ENCODE measurements at places on chromosomes 16 and 17.
A peak's percentile ranks its signal among the peaks of the same experiment; 100 is the strongest.

DNA sequence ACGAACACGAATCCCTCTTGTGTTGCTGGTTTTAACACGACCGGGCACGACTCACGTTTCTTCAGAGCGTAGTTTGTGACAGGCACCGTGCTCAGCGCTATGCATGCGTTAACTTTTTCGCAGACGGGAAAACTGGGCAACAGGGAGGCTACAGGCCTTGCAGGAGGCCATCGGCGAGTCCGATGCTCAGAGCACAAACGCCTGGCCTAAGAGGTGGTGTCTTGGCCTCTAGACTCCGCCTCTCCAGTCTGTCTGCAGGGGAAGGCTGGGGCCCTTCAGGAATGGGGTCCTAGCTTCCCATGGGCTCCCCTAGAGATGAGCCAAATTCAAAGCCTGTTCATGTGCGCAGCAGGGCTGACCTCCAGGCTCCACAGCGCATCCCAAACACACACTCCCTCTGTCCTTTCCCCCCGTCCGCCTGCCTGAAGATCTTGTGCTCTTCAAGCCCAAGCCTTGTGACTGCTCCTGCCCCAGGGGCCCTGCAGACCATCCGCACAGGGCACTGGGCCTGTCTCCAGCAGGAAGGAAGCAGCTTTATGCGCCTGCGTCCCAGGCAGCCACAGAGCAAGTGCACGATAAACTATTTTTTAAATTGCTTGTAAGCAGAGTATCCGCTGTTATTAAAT lies 3.1 kb downstream of the CLCN7 start:
- no peak for DNase-seq

DNA sequence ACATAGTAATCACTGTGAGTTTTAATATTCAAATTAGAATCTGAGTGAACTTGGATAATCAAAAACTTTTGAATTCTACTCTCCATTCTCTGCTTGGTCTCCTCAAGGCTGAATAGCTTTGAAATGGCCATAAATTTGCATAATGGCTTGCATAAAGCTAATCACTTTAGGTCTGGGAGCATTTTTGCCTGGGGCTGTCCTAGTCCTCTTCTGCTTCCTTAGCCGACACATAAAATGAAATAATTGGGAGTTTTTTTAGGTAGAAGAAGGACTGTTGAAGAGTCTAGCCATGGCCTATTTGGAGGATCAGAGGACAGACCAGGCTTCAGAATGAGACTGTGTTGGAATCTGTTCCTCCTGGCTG lies 91.4 kb upstream of the EEF2KMT start:
- DNase-seq, result no peak

GRCh38 chr16:77212741-77213541 lies 13.7 kb downstream of the SYCE1L start:
- DNase-seq, result no peak

- DNase-seq, result no peak
These were observed 66.6 kb upstream of the RPH3AL start for GRCh38 chr17:419073-419735.

DNA sequence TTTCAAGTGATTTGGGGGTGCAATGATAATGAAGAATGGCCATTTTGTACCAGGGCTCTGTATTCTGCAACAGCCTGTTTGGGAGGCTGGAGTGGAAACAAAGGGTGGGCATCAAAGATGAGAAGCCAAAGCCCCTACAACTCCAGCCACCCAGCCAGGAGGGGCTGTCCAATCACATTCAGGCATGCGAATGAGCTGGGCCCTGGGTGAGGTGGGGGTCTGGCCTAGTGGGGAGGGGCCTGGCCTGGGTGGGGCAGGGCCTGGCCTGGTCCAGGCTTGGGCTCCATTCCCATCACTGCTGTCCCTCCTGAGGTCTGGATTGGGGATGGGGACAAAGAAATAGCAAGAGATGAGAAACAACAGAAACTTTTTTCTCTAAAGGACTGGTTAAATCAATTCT lies 6.4 kb downstream of the AOC3 start:
- no peak for DNase-seq

DNA sequence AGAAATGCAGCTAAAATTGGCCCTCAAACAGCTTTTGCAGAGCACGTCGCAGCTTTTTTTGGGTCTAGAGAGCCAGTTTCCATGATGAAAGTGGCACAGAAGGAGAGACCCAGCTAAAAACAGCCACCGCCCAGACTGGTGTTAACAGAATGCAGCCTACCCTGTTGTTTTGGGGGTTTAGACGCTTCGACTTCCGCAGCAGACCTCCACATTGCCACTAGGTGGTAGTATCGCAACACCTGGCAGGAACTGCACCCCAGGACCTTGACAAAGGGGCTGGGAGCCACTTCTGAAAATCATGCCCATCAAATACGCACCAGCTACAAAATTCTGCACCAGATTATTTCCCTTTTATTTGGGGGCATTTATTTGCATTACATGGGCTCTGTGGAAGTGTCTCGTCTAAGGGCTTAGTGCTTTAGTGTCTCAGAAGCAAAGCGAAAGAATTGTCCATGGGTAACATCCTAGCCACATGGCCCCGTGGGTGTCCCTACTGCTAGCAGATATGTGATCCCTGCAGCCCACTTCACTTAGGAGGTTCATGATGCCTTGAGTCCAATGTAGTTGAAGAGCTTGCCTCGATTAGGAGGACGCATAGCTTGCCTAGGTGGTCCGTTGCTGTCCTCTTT lies 167.1 kb downstream of the HAPSTR1 start:
- peak; percentile 25 for DNase-seq

DNA sequence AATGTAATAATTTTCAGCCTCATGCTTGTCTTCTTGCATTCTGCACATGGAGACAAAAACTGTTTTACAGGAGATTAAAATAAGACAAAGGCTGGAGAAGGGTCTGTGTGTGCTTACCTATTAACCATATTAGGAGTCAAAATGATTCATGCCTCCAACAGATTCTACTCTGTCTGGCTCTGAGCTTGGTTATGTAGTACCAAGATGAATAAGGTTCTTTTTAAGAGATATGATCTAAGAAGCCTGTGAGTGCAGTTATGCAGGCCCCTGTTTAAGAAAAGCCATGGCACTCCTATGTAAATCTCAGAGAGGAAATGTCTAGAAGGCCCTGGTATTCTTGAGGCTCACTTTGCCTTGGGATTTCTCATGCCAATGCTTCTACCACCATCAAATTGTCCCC lies 486.6 kb upstream of the CDH11 start:
- DNase-seq, result no peak

GRCh38 chr16:67248073-67248400 lies 742 bp upstream of the SLC9A5 start:
- no peak for DNase-seq

DNA sequence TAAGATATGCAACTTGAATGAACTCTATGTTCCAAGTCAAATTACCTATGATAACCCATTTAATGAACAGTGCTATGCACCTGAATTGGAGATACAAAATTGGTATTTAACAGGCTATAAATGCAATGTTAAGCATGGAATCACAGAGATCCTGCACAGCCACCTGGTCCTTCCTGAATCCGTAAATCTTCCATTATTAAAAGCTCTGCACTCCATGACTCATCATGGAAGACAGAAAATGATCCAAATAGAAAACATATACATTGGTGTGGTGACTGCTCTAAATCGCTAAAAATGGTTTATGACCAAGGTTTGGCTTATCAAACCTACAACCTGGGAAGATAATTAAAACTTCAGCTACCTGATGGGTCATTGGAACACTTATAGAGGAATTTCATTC lies 45.3 kb downstream of the GLG1 start:
- no peak for DNase-seq

DNA sequence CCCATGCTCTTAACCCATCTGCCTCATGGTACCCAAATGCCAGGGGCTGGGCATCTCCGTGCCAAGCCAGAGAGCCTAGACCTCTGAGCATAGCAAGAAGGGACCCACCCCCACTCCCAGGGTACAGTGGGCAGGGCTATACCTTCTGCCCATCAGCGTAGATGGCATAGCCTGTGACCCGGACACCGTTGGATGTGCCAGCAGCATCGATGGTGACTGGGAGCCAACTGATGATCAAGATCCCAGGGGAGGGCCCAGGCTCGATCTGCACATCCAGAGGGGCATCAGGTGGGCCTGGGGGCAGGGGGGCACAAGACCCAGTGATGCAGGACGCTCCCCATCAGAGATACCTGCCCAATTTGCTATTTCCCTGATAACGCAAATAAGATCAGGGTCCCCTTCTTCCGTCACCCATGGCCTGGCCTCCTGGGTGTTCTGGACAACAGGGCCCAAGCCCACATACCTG lies 17.1 kb downstream of the TSPOAP1 start:
- DNase-seq, result no peak

DNA sequence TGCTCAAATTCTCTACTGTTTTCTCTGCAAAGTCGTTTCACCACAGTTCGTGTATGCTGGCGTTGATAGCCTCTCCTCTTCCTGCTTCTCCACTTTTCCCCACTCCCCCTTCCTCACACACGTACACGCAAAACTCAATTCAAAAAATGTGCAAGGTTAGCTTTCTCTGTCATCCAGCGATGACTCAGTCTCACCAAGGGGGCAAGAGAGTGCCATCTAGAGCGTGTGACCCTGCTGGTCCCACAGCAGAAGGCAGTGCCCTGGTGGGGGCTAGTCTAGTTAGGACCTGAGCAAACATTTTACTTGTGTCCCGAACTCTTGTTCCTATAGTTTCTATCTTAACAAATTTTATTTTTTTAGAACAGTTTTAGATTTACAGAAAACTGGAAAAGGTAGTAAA lies 121.2 kb upstream of the CHMP6 start:
- no peak for DNase-seq

- no peak for DNase-seq
These were observed 19.8 kb upstream of the ZFP90 start for GRCh38 chr16:68519225-68519745.

GRCh38 chr16:87541872-87542234 lies 49.0 kb upstream of the ZCCHC14 start:
- no peak for DNase-seq

- DNase-seq, result peak; percentile 58
These were observed 8.6 kb downstream of the XYLT1 start for GRCh38 chr16:17461951-17462729.

DNA sequence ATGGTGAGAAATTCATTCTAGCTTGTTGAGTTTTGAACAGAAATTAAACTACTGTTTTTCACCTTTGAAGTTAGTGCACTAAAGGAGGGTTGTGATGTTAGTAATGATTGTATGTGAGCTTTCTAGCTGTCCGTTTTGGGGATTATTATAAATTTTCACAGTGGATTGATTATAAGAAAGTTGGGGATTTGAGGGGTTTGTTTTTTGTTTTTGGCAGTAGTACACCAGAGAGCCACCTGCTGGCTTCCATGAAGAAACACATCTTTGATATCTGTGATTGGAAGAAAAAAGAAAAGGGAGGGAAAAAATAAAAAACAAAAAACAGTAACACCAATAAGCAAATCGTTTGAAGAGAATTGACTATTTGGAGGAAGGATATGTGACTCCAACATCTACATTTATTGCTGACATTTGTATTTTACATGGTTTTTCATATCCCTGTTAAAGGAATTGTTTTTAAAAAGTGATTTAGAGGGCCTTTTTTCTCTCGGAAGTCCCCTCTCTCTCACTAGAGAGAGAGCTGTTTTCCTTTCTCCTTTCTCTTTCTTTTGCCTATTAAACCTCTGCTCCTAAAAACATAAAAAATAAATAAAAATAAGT lies 1469.5 kb upstream of the GOT2 start:
- DNase-seq, result no peak

DNA sequence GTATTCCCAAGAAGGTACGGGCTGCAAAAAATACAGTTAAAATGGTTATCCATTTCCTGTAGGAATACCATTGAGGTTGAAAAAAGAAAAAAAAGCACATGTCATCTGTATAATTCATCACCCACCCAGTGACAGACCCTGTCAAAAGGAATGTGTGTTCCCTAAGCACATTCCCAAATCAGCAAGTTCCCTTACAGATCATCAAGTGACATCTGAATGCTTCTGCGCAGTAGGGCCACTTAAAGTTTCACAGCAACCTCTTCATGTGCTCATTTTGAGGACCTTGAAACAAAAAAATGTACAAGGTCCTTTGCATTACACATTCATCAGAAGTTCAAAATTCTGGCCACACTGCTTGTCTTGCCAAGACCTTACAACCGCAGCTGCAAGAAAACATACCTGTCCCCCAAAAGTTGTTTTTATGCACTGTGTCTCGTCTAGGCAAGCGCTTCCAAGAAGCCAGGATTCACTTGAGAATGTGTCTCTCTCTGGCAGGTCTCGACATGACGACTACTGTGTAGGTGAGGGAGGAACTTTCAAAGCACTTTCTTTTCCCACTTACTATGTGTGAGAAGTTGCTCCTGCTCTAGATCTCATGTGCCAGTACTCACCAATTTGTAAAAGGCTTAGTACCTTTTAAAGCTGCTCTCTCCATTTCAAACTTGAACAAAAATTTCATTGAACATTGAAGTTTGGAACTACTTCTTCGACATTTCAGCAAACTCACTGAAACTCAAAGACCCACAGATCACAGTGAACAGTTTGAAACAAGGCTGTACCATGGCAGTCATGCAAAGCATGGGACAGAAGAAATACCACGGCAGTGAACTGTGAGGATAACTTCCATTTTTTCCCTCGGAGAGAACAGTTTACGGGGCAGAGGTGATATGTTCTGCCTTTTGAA lies 4.3 kb upstream of the POLG2 start:
- DNase-seq, result no peak

DNA sequence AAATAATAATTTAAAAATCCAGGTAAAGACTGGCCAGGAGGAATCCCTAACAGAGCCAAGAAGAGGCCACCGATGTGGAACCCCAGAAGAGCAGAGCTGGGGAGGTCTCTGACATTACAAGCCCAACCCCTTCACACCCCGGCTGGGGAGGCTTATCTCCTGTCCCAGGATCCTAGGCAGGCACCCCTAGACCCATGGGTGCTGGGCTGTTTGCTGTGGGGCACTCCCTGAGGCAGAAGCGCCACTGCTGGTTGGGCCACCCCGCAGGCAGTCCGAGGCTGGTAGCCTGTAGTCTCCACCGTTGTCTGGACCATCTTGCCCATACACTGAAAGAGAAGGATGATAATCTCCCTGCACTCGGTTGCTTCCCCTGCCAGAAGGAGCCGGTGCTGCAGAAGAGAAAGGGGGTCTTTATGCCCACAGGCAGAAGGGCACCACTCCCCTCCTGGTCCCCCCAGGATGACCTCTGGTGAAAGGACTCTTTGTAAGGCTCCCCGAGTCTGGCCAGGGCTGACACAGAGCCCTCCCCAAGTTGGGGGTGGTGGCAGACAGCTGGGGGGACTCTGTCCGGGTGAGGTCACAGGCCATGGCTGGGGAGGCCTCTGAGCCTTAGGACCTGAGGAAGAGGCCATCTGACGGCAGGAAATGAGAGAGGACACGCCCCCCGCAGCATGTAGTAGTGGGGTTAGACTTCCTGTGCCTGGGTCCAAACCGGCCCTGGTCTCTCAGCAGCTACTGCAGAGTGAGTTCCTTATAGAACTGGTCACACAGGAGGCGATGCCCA lies 34.2 kb downstream of the CFAP20 start:
- DNase-seq, result no peak

DNA sequence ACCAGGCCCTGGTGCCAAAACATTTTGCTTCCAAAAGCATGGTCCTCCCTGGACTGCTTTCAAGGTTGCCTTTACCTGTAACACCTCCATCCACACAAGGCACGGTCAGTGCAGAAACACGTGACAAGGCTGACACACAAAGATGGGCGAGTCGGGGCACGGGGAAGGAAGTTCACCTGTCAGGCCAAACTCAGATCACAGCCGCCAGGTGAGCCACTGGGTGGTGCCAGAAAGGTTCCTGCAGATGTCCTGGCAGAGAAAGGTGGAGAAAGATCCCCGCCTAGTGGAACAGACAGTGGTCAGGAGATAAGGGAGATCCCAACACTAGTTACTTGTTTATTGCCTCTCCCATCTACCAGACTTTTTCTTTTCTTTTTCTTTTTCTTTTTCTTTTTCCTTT lies 155.3 kb downstream of the AIPL1 start:
- no peak for DNase-seq
